ENCODE measurements at places on chromosomes 3 and 15. TPM values are rescaled to one million over a fixed set of nuclear protein-coding genes. Genes with fewer than 3 reads are reported as not detected.

PCOLCE2 gene
- total RNA-seq: 28.0 TPM

GRIP2 gene
- total RNA-seq: not detected

OR5K3 gene
- not detected for total RNA-seq

SOX14 gene
- not detected for total RNA-seq

IFT122 gene
- total RNA-seq: 22.4 TPM

ITPR1 gene
- 15.6 TPM for total RNA-seq

SERPINI2 gene
- total RNA-seq: not detected

HIGD2B gene
- not detected for total RNA-seq

SYNPR gene
- total RNA-seq: not detected

ARPC4 gene
- total RNA-seq: 242 TPM

CCNDBP1 gene
- total RNA-seq: 61.0 TPM

SCN11A gene
- total RNA-seq: not detected

FBXL2 gene
- total RNA-seq: 6.6 TPM

PDZRN3 gene
- 33.8 TPM for total RNA-seq
